Stimulated activated CD4-positive, alpha-beta T cell treated with anti-CD3 and anti-CD28 coated beads, Interleukin-4, amount 100 ng/mL, for 48 hours (primary cell): ENCODE measurements at places on chromosomes 16 and 17.

GRCh38 chr17:62672957-62673356 is 45.5 kb downstream of the MRC2 start:
- DNase-seq, result no peak

- DNase-seq, result no peak
Observed at GRCh38 chr17:10325031-10325695, 47.6 kb downstream of the MYH13 start.

DNA sequence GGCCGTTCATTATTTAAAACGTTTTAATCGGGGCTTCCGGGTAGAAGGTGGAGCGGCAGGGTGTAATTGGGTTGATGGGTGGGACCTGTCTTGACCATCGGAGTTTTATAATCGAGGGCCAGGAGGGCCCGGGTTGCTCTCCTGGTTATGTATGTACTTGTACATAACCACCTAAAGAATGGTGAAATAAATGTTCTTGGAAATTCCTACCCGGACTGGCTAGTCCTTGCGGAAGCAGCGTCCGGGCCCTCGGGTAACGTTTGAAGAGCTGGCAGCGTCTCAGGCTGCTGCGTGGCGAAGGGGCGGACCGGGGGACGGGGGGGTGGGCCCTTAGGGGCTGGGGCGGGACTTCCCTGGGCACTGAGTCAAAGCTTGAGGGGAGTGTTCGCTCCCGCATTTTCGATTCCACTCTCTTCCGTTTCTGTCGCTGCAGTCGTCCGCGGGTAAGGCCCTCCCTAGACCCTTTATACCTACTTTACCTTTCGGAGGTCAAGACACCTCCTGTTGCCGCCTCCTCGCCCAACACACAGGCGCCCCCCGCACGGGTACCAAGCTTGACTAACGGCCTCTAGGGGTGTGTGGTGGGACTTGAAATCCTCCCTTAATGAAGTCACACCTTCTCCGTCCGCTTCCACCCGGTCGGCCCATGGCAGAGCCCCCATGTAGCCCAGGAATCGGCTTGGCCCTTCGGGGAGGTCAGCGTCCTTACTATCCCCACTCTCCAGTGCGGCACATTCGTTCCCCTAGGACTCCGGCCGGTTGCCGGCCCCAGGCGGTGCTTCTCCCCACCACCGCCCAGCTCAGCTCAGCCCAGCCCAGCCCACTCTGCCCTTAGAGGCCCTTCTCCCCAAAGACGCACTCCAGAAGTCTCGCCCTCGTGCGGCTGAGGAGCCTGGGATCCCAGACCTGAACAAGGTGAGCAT is at the start of gene TMEM106A:
Gene TMEM106A (plus strand): TSS at position 396 of the 923 bp plus-strand sequence. CDS start 1,167 bp downstream, outside the sequence.
- peak; percentile 60 for DNase-seq

GRCh38 chr17:42585353-42585752 is 7.8 kb upstream of the PSMC3IP start:
- DNase-seq, result no peak

DNA sequence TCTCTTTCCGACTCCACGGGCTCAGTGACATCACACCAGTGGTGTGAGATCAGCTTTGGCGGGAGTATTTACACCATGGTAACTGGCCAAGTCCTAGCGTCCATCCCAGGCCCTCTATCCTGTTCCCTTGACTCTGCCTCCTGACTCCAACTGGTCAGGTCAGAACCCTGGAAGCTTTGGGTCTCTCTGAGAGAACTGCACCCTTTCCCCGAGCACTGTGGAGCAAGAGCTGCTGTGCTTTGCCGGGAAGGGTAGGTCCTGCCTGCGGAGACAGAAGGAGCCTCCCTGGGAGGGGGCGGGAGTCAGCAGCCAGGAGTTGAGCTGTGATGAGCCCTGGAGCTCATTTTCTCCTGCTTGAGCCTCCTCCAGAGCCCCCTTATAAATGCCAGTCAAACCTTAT is 212.1 kb upstream of the TNRC6C start:
- DNase-seq, result no peak

DNA sequence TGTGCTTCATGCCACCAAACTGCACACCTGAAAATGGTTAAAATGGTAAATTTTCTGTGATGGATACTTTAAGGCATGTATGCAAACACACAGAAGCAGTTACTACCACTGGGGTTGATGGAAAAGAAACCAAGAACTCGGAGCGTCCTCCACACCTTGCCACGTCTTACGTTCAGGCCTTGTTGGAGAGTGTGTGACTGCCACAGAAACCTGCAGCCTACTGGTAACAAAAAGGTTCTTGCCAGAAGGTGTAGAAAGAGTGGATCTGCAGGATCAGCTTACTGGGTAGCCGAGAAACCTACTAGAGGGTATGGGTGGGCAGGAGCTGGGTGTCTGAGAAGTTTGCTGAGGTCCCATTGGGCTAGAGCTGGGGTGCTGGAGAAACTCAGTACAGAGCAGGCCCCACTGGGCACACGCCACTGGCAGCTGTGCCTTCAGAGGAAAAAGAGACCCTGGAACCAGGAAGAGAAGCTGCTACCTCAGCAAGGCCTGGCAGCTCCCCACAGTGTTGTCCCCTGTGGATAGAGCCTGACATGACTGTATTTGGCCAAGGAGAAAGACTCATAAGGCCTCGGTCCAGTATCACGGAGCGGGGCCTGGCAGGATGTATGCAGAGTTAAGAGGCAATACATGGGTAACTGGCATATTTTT is 204.6 kb downstream of the SEC14L1 start:
- no peak for DNase-seq
